ENCODE measurements at places on chromosomes 16 and 17. TPM values are rescaled to one million over a fixed set of nuclear protein-coding genes. Genes with fewer than 3 reads are reported as not detected.

AKAP10 gene
- 25.7 TPM for total RNA-seq

MEFV gene
- not detected for total RNA-seq

GRAPL gene
- total RNA-seq, result not detected

ASPSCR1 gene
- 17.9 TPM for total RNA-seq

TTLL6 gene
- not detected for total RNA-seq

KRT15 gene
- 1,796 TPM for total RNA-seq

SCARF1 gene
- total RNA-seq, result 12.4 TPM

C1QBP gene
- 55.7 TPM for total RNA-seq

SLC13A2 gene
- 9.7 TPM for total RNA-seq

HS3ST3A1 gene
- 2.9 TPM for total RNA-seq

SPATA20 gene
- total RNA-seq, result 62.1 TPM

- H3K27ac ChIP-seq, result no peak overlapping the region
- no peak for DNase-seq
- no peaks in the 10 kb centered on the region for H3K36me3 ChIP-seq
- H3K27me3 ChIP-seq, result no peaks in the 10 kb centered on the region
Observed at GRCh38 chr17:32256012-32256700, 9.5 kb upstream of the RHBDL3 start.

GRCh38 chr16:69083306-69083941 lies 22.0 kb upstream of the HAS3 start:
- H3K36me3 ChIP-seq, result peaks cover 8% of the 10 kb centered on the region
- DNase-seq, result no peak
- no peaks in the 10 kb centered on the region for H3K4me1 ChIP-seq
- no peaks in the 10 kb centered on the region for H3K27me3 ChIP-seq
- no peak overlapping the region for H3K27ac ChIP-seq

GRCh38 chr16:11503566-11503965 lies 83.2 kb downstream of the LITAF start:
- no peaks in the 10 kb centered on the region for H3K27me3 ChIP-seq
- H3K4me1 ChIP-seq, result no peaks in the 10 kb centered on the region
- no peak overlapping the region for H3K27ac ChIP-seq
- no peak overlapping the region for H3K4me3 ChIP-seq
- H3K36me3 ChIP-seq, result no peaks in the 10 kb centered on the region

GRCh38 chr17:44007346-44008204 lies 3.2 kb downstream of the NAGS start:
- H3K4me1 ChIP-seq, result peaks cover 41% of the 10 kb centered on the region
- H3K27ac ChIP-seq, result no peak overlapping the region
- peaks cover 10% of the 10 kb centered on the region for H3K36me3 ChIP-seq

DNA sequence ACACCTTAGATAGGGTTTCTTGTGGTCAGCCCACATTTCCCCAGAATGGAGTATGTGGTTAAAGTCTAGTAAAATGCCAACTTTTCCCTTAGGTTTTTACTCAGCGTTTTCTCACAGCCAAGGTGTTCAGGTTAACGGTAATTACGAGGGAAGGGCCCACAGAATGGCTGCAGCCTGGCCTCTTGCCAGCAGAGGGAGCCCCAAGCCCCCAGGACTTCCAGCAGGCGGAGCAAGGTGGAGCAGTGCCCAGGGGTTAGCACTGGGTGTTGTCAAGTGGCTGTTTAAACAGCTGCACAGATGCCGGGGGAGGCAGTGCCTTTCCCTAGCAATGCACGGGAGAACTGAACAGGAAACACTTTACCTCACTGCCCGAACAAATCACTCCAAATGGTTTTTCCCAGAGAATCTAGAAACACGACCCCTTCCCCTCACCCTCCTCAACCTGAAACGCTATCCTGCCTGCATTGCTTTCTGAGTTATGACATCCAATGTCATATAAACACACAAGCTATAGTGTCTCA lies 6.6 kb downstream of the PHB1 start:
- DNase-seq, result peak; percentile 74
- H3K27ac ChIP-seq, result peak overlapping the region; percentile 20
- no peaks in the 10 kb centered on the region for H3K27me3 ChIP-seq

GRCh38 chr16:64013856-64014255 lies 1108.0 kb downstream of the CDH11 start:
- no peak for DNase-seq
- H3K36me3 ChIP-seq, result no peaks in the 10 kb centered on the region
- no peak overlapping the region for H3K27ac ChIP-seq
- H3K4me3 ChIP-seq, result no peak overlapping the region

- peaks cover 14% of the 10 kb centered on the region for H3K27me3 ChIP-seq
- no peak overlapping the region for H3K4me3 ChIP-seq
- no peaks in the 10 kb centered on the region for H3K36me3 ChIP-seq
- no peaks in the 10 kb centered on the region for H3K4me1 ChIP-seq
Observed at GRCh38 chr16:9151597-9151996, 60.2 kb downstream of the HAPSTR1 start.

DNA sequence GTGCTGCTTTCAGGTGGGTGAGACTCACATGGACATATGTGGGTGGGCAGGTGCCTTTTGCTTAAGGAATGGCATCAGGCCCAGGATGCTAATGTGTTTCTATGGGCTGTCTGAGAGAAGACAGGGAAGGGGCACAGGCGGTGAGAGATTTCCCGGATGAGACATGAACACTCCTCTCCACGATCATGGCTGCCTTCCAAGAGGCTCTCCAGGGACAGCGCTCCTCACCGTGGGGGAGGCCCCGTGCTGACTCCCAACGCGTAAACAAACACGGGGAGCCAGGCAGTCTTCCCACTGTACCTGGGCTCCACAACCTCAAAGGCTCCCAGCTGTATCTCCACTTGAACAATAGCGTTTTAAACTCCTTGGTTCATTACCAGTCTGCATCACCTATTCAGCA lies 42.8 kb downstream of the CDK5R1 start:
- H3K27ac ChIP-seq, result no peak overlapping the region
- no peaks in the 10 kb centered on the region for H3K27me3 ChIP-seq
- no peaks in the 10 kb centered on the region for H3K36me3 ChIP-seq
- DNase-seq, result no peak
- H3K4me3 ChIP-seq, result no peak overlapping the region

GRCh38 chr16:4347010-4347409 lies 4.1 kb downstream of the PAM16 start:
- H3K4me3 ChIP-seq, result no peak overlapping the region
- no peak for DNase-seq
- H3K4me1 ChIP-seq, result peaks cover 50% of the 10 kb centered on the region
- H3K27ac ChIP-seq, result no peak overlapping the region
- H3K27me3 ChIP-seq, result no peaks in the 10 kb centered on the region

- peaks cover 17% of the 10 kb centered on the region for H3K4me1 ChIP-seq
- H3K4me3 ChIP-seq, result no peak overlapping the region
- H3K27me3 ChIP-seq, result no peaks in the 10 kb centered on the region
- H3K36me3 ChIP-seq, result peaks cover 89% of the 10 kb centered on the region
- H3K27ac ChIP-seq, result no peak overlapping the region
- no peak for DNase-seq
Observed at GRCh38 chr17:29107933-29108822, 65.2 kb downstream of the PIPOX start.

DNA sequence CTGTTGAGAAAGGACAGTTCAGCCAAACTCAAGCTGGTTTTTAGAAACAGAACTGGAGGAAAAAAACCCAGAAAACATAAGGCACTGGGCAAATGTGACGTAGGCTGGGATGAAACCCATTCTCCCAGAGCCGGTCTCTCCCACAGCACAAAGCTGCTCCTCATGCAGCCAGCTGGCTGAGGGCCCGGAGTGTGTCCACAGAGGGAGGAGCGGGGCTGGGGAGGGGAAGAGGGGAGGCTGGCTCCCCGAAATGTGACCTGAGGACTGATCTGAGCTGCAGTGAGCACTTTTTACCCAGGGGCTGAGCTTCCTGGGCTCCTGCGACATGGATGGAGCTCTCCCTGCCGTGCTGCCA lies 20.8 kb downstream of the FOXF1 start:
- DNase-seq, result no peak
- no peaks in the 10 kb centered on the region for H3K4me1 ChIP-seq
- peaks cover 21% of the 10 kb centered on the region for H3K36me3 ChIP-seq
- H3K4me3 ChIP-seq, result no peak overlapping the region
- H3K27ac ChIP-seq, result no peak overlapping the region

GRCh38 chr17:75508931-75509361 lies 6.4 kb downstream of the CASKIN2 start:
- H3K27me3 ChIP-seq, result no peaks in the 10 kb centered on the region
- H3K27ac ChIP-seq, result peak overlapping the region; percentile 58
- peaks cover 45% of the 10 kb centered on the region for H3K36me3 ChIP-seq
- peaks cover 35% of the 10 kb centered on the region for H3K4me1 ChIP-seq

DNA sequence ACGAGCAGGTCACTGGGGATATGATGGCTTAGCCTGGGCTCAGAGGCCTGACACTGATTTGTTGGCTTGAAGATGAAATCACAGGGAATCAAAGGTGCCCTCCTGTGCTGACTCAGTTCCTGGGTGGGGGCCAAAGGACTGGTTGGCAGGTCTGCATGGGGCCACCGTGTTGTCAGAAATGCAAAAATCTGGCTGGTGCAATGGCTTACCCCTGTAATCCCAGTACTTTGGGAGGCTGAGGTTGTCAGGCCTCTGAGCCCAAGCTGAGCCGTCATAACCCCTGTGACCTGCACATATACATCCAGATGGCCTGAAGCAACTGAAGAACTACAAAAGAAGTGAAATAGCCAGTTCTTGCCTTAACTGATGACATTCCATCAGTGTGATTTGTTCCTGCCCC lies 314.2 kb downstream of the WWOX start:
- no peak overlapping the region for H3K27ac ChIP-seq
- DNase-seq, result no peak
- no peaks in the 10 kb centered on the region for H3K27me3 ChIP-seq
- no peaks in the 10 kb centered on the region for H3K36me3 ChIP-seq

- H3K4me3 ChIP-seq, result no peak overlapping the region
- no peak overlapping the region for H3K27ac ChIP-seq
- DNase-seq, result no peak
- no peaks in the 10 kb centered on the region for H3K4me1 ChIP-seq
Observed at GRCh38 chr16:16158741-16159374, 64.4 kb downstream of the ABCC6 start.

- peaks cover 20% of the 10 kb centered on the region for H3K4me1 ChIP-seq
- no peak overlapping the region for H3K27ac ChIP-seq
- no peak for DNase-seq
Observed at GRCh38 chr17:80424878-80425765, 10.2 kb downstream of the ENDOV start.

DNA sequence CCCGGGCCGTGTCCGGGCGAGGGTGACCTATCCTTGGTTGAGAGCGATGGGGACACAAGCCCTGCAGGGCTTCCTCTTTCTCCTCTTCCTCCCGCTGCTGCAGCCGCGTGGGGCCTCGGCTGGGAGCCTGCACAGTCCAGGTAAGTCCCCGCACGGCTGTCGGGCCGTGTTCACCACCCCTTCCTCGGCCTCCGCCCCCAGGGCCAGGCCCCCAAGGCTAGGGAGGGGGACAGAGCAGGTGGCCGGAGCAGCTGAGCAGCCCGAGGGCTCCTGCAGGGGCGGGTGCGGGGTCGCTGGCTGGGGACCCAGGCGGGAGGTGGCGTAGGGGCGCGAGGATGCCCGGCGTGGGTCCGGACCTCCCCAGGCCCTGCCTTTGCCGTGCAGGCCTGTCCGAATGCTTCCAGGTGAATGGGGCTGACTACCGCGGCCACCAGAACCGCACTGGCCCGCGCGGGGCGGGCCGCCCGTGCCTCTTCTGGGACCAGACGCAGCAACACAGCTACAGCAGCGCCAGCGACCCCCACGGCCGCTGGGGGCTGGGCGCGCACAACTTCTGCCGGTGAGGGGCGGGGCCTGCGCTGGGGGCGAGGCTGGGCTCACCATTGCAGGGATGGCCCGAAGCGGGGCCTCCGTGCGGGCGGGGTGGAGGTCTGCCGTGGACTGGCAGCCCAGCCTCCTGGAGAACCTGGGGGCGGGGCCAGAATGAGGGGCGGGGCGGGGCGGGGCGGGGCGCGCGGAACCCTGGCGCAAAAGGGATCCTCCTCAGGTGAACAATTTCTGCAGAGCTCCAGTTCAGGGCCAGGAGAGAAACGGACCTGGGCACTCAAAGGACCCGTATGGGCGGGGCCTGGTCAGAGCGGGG lies 631 bp downstream of the KREMEN2 start:
- H3K27ac ChIP-seq, result no peak overlapping the region
- H3K4me3 ChIP-seq, result peak overlapping the region; percentile 43
- H3K4me1 ChIP-seq, result peaks cover 77% of the 10 kb centered on the region
- no peaks in the 10 kb centered on the region for H3K36me3 ChIP-seq
- peaks cover 83% of the 10 kb centered on the region for H3K27me3 ChIP-seq

GRCh38 chr16:695355-696089 lies 5.3 kb upstream of the WDR24 start:
- DNase-seq, result no peak
- H3K27me3 ChIP-seq, result peaks cover 85% of the 10 kb centered on the region
- H3K4me3 ChIP-seq, result peak overlapping the region; percentile 50
- peak overlapping the region; percentile 82 for H3K27ac ChIP-seq
- H3K36me3 ChIP-seq, result no peaks in the 10 kb centered on the region

- H3K4me1 ChIP-seq, result peaks cover 16% of the 10 kb centered on the region
- no peak overlapping the region for H3K4me3 ChIP-seq
- no peaks in the 10 kb centered on the region for H3K36me3 ChIP-seq
- H3K27ac ChIP-seq, result peak overlapping the region; percentile 76
- H3K27me3 ChIP-seq, result no peaks in the 10 kb centered on the region
- peak; percentile 84 for DNase-seq
Observed at GRCh38 chr17:17440010-17440843, 36.6 kb upstream of the MED9 start.

GRCh38 chr16:19033761-19034160 lies 33.7 kb upstream of the COQ7 start:
- no peaks in the 10 kb centered on the region for H3K36me3 ChIP-seq
- H3K4me3 ChIP-seq, result no peak overlapping the region
- DNase-seq, result no peak
- no peaks in the 10 kb centered on the region for H3K4me1 ChIP-seq

DNA sequence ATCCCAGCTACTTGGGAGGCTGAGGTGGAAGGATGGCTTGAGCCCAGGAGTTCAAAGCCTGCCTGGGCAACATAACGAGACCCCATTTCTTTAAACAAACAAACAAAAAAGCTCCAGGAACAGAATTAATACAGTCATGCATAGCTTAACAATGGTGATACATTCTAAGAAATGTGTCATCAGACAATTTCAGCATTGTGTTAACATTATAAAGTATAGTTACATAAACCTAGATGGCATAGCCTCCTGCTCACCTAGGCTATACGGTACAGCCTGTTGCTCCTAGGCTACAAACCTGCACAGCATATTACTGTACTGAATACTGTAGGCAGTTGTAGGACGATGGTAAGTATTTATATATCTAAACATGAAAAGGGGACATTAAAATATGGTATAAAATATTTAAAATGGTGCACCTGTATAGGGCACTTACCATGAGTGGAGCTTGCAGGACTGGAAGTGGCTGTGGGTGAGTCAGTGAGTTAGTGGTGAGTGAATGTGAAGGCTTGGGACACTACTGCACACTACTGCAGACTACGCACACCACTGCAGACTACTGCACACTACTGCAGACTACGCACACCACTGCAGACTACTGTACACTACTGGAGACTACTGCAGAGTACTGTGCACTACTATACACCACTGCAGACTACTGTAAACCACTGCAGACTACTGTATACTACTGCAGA lies 74.6 kb downstream of the TMC6 start:
- DNase-seq, result no peak
- H3K27ac ChIP-seq, result no peak overlapping the region
- H3K4me1 ChIP-seq, result peaks cover 3% of the 10 kb centered on the region
